Activated naive CD4-positive, alpha-beta T cell treated with anti-CD3 and anti-CD28 coated beads for 36 hours (primary cell): ENCODE measurements at places on chromosomes 16 and 17.
A peak's percentile ranks its signal among the peaks of the same experiment; 100 is the strongest.

DNA sequence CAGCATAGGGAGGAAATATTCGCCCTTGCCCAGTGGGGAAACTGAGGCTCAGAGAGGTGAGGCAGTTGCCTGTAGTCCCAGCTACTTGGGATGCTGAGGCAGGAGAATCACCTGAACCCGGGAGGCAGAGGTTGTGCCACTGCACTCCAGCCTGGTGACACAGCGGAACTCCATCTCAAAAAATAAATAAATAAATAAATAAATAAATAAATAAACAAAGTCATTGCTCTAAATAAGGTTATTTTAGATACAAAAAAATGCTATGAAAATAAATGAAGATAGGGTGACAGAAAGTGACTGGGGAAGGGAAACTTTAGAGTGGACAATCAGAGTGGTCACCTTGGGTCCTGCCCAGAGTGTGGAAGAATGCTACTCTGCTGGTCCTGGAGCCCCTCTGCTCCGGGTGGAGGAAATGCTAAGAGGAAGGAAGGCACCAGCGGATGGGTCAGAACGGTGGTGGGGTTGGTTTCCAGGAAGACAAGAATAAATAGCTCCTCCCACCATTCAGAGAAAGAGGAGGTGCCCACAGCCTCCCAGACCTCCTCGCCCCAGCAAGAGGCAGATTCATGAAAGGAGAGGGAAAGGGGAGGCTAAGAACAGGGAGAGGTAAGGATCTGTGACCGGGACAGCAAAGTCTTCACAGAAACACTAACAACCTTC, 17.6 kb downstream of the TRPV3 start:
- DNase-seq, result no peak

DNA sequence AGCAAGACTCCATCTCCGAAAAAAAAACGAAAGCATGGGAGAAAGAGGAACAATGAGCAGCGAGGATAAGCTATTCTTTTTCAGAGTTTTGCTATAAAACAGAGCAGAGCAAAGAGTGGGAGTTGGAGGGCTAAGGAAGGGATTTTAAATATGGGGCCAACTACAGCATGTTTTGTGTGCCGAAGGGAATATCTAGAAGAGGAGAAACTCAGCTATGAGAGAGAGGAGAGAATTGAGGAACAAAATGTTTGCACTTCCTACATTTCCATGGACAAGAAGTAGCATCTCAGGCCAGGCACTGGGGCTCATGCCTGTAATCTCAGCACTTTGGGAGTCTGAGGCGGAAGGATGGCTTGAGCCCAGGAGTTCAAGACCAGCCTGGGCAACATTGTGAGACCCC, 13.1 kb upstream of the GRB2 start:
- no peak for DNase-seq

DNA sequence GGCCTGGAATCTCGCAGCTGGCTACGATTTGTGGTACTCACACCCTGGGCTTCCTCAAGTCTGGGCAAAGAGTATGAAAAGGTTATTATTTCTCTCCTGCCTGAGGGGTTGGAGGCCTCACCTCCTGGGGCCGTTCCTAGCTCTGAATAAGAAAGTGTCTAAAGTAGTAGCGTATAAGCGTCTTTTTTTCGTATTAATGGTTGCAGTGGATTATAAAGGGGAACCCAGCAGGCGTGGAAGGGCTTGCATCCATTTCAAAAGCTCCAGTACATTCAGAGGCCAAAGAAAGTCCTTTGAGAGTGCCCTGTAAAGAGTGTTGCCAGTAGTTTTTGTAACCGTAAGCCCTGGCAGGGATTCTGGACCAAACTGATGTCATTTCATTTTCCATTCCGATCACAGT, 72.2 kb upstream of the MPHOSPH6 start:
- no peak for DNase-seq

- DNase-seq, result no peak
These were observed 585.5 kb upstream of the SOX9 start for GRCh38 chr17:71535321-71535720.

DNA sequence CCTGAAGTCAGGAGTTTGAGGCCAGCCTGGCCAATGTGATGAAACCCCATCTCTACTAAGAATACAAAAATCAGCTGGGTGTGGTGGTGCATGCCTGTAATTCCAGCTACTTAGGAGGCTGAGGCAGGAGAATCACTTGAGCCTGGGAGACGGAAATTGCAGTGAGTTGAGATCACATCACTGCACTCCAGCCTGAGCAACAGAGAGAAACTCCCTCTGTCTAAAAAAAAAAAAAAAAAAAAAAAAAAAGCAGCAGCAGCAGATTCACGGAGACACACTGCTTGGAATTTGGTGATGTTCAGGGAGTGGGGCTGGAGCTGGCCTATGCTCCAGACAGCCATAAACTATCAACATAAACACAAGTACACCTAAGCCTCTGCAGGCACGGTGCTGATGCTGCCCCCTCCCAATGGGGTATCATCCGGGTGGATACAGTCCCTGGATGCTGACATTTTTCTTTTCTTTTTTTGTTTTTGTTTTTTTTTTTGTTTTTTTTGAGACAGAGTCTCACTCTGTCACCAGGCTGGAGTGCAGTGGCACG, 39.6 kb upstream of the RHOT1 start:
- DNase-seq, result no peak

- DNase-seq, result peak; percentile 66
These were observed 76.7 kb upstream of the CBX4 start for GRCh38 chr17:79915850-79916430.

DNA sequence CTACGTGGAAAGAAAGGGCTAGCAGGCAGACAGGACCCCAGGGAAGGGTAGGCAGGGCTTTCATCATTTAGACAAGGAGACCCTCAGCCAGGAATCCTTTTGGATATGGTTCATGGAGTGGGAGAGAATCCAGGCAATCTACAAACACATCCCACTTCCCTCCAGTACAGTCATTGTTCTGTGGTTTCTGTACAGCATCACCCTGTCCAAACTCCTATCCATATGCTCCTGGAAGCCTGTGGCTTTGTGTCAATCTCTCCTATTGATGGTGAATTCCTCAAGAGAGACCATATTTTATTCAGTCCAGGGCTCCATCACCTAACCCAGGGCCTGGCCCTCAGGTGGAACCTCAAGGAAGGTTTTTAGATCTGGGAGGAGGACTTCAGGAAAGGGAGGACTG, 99.2 kb downstream of the SPACA3 start:
- no peak for DNase-seq

DNA sequence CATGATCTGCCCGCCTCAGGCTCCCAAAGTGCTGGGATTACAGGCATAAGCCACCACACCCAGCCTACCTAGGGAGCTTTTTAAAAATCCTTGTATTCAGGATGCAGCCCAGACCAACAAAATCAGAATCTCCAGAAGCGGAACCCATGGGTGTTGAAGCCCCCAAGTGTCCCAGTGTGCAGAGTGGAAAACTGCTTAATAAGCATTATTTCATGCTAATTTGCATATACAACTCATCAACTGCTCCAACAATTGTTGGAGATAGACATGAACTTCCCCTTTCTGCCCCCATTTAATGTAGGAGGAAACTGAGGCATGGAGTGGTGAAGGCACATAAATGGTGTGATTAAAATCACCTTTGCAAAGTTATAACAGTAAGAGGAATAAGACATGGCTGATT, 84.3 kb upstream of the C16orf82 start:
- DNase-seq, result no peak

DNA sequence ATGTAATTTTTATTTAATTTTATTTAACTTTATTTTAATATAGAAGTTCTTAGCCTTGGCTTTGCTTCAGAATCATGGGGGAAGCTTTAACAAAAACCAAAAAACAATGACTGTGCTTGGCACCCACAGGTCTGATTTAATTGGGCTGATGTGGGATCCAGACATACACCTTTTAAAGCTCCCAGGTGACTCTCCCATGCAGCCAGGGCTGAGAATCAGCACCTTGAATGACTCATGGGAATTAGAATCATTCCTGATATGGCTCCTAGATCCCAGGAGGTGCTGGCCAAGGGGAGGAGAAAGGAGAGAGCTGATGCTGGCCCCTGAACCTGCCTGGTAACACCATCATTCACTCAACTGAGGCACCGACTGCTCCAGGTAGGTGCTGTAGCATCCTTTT, 240.7 kb downstream of the PARN start:
- no peak for DNase-seq

- no peak for DNase-seq
These were observed 26.6 kb upstream of the MYLK3 start for GRCh38 chr16:46774743-46775177.

- DNase-seq, result no peak
These were observed 16.6 kb downstream of the DPEP1 start for GRCh38 chr16:89629827-89630610.

DNA sequence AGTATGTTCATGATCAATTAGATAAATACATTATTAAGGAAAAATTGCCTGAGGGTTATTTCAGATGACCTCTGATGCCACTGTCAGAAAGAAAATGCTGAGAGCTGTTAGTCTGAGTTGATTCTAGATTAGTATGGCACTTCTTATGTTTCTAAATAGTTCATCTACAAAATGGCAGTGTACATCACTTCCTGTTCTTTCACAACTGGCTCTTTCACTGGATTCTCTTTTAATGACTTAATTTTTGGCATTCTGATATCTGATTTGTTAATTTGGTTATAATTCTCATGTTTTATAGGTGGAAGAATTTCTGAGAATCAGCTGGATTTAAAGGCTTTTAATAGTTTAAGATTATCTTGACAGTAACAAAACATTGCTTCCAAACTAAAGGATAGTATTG, 3.3 kb downstream of the TAOK1 start:
- DNase-seq, result no peak

DNA sequence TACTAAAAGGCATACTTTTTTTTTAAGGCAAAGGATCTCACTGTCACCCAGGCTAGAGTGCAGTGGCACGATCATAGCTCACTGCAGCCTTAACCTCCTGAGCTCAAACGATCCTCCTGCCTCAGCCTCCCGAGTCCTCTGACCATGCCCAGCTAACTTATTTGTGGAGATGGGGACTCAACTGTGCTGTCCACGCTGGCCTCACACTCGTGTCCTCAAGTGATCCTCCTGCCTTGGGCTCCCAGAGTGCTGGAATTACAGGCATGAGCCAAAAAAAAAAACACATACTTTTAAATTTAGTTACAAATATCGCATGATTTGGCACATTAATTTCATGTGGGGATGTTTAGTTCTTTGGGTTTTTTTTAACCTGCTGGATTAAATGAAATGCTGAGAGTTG, 207.7 kb upstream of the CHMP6 start:
- DNase-seq, result peak; percentile 5

GRCh38 chr16:54193665-54194333, 92.8 kb downstream of the IRX3 start:
- peak; percentile 66 for DNase-seq

DNA sequence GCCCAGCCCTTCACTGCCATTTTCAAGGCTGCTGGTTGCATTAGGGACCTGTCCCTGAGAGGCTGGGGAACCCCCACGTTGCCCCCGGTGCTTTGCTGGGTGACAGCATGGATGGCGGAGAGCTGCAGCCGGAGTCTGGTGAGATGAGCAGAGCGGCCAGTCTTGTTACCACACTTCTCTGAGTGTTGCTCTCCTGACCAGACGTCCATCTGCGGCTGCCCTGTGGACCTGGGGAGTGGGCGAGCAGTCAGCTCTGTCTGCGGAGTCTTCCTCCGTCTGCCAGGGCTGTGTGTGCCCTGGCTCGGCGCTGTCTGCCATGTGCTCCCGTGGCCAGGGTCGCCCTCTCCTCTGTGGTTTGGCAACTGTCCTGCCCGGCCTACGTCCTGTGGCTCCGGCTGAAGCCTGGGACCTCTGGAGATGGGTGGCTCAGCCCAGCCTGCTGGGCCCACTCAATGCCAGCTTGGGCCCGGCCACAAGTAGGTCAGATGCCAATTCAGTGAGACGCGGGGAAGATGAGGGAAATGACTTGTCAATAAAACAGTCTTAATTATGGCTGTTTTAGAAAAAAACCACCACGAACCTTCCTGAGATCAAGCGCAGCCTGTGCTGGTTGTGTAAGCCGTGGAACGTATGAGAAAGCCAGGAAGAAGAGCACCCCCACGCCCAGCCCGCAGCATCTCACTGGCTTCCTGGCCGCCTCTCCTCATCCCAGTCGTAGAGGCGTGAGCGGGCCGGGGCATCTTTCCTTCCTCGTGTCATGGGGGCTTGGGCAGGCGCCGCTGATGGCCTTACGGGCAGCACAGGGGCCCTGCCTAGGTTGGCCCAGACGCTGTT, 7.9 kb downstream of the KCTD5 start:
- no peak for DNase-seq
